ENCODE measurements at places on chromosomes 5 and 9.
A peak's percentile ranks its signal among the peaks of the same experiment; 100 is the strongest.

GRCh38 chr5:172973931-172974330 is 9.6 kb upstream of the ATP6V0E1 start:
- DNase-seq, result no peak

- no peak for DNase-seq
Measured at GRCh38 chr9:137199411-137200121, 975 bp downstream of the TPRN start.

DNA sequence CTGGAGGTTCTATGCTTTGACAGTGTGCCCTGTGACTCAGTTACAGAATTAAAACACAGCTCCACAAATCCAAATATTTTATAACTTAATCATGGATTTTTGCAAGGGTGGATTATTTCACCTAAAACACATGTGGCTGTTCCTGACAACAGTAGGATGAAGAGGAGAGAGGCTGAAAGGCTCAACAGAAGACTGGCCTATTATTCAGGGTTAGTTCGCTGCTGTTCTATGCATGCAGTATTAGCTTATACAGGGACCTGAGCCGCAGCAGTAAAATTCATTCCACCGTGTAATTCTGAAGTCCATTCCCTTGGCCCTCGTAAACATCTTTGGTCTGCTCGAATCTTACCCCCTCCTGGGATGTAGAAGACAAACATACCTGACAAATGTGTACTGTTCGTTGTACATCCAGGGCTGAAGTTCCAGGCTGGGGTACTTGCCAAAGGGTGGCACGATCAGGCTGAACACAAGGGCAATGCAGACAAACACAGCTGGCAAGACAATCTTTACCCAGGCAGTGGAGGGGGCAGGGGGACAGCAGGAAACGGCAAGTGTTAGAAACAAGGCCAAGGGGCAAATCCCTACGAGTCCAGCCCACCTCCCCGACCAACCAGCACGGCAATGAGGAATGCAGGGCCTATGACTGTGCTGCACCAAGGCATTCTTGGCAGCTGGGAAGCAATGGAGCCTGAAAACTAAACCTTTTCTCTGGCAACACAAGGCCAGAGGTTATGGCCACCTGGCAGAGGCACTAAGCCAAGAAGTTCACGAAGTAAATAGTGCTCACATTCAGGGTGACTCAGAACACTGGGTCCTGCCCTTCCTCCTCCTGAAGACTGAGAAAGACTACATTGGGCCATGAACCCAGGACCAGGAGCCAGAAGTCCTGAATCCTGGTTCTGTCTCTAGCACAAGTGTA is 46.8 kb downstream of the NIPSNAP3B start:
- peak; percentile 83 for DNase-seq

- no peak for DNase-seq
Measured at GRCh38 chr5:136455409-136455808, 90.1 kb upstream of the TRPC7 start.

DNA sequence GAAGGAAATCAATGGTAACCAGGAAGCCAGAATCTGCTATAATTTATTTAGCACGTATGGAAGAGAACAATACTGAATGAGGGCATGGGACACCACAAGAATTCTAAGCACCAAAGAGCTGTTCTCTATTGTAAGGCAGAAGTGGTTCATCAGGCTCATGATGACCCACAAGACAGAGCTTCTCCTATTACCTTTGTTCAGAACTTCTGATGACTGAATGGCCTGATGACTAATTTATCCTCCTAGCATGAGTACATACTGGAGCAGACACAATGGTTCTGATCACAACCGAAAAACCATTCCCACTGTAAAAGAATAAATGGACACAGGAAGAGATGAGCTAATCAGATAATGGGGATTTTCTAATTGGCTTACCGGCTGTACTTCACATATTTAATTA is 329.8 kb upstream of the PDE4D start:
- DNase-seq, result no peak

- no peak for DNase-seq
Measured at GRCh38 chr9:20200991-20201431, 412.2 kb upstream of the SLC24A2 start.

DNA sequence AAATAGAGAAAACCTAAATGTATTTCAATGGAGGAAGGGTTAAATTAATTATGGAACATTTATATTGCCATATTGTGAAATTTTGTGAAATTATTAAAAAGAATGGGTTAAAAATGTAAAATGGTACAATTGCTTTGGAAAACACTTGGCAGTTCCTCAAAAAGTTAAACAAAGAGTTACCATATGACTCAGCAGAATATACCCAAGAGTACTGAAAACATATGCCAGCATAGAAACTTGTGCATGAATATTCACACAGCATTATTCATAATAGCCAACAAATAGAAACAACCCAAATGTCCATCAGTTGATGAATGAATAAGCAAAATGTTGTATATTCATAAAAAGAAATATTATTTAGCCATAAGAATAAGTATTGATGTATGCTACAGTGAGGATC is 181.0 kb upstream of the MAST4 start:
- DNase-seq, result no peak

DNA sequence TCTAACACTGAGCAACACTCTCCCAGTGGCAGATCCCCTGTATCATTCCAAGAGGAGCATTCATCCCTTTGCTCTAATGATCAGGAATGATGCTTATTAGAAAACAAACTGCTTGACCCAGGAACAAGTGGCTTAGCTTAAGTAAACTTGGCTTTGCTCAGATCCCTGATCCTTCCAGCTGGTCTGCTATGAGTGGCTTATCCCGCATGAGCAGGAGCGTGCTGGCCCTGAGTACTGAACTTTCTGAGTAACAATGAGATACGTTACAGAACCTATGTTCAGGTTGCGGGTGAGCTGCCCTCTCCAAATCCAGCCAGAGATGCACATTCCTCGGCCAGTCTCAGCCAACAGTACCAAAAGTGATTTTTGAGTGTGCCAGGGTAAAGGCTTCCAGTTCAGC is 29.7 kb downstream of the GABRP start:
- DNase-seq, result no peak

GRCh38 chr9:112180387-112180881 is 5.3 kb upstream of the SUSD1 start:
- no peak for DNase-seq

DNA sequence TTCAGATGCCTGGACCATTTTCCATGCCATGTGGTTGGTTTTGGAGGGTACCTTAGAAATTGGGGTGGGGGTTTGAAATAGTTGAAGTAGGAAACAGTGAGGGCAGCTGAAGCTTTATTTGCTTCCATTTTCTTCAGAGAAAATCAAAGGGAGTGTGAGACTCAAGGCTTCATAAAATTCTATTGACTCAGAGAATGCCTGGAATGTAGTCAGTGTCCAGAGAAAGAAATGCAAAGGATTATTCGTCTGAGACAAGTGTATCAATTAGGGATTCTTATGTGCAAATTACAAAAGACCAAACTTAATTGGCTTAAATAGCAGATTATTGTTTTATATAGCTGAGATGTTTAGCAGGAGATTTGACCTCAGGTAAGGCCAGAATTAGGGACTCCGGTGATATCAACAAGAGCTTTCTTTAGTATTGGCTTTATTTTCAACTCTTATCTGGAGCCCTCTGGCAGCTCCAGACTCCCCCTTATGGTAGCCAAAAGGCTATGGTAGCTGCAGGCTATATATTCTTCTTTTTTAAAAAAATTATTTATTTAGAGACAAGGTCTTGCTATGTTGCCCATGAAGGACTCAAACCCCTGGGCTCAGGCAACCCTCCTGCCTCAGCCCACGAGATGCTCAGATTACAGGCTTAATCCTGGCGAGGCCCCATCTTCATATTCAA is 38.9 kb downstream of the PTTG1 start:
- DNase-seq, result no peak

- no peak for DNase-seq
Measured at GRCh38 chr9:87275047-87275725, 222.5 kb upstream of the DAPK1 start.

GRCh38 chr9:37927132-37927531 is 23.2 kb upstream of the SLC25A51 start:
- peak; percentile 91 for DNase-seq

DNA sequence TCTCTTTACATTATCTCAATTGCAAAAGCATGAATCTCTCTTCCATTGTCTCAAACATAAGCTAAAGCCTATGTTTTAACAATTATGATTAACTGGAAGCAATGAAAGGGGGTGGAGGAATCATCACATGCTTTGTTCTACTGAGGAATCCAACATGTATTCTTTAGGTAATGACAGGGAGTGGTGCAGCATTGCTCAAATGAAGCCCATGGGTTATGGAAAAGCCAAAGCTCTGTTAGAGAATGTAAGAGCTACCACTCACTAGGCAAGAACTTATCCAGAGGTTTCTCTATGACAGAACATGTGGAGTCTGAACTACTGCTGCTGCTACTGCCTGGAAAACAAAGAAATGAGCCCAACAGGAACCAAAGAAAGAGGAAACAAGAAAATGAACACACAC is 28.7 kb downstream of the KIF3A start:
- no peak for DNase-seq

GRCh38 chr5:171757853-171758535 is 27.6 kb upstream of the SMIM23 start:
- DNase-seq, result no peak

- no peak for DNase-seq
Measured at GRCh38 chr5:146273109-146273508, 65.5 kb upstream of the POU4F3 start.

DNA sequence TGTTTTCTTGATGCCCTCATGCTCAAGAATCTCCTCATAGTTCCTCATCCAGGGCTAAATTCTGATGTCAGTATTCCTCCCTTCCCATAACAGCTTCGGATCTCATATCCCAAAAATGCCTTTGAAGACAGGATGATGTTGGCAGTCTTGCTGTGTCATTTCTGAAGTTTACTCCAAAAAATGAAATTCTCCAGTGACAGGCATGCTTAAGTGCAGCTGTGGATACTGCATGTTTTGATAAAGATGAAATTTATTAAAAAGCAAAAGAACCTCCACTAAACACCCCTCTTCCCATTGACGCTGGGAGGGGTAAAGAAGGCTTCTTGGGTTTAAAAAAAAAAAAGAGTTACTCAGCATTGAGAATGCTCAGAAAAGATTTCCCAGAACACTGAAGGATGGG is 43.1 kb downstream of the NDST1 start:
- DNase-seq, result no peak

- DNase-seq, result no peak
Measured at GRCh38 chr5:1264211-1264610, 30.7 kb downstream of the TERT start.

DNA sequence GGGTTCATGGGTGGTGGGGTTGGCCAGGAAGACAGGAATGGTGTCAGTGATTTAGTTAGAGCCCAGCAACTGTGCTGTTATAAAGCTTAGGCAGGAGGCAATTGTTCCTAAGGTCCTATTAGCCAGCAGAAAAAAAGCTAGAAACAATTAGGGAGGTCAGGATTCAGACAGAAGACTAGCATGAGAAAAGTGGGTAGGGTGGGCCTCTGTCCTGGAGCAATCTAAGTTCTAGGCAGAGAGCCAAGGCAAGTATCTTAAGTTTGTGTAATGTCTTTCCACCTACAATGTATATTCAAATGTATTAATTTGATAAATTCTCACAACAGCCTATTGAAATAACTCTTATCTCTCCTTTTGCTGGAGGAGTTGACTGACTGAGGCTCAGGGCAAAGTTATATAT is 6.1 kb upstream of the ZFAND5 start:
- peak; percentile 41 for DNase-seq

DNA sequence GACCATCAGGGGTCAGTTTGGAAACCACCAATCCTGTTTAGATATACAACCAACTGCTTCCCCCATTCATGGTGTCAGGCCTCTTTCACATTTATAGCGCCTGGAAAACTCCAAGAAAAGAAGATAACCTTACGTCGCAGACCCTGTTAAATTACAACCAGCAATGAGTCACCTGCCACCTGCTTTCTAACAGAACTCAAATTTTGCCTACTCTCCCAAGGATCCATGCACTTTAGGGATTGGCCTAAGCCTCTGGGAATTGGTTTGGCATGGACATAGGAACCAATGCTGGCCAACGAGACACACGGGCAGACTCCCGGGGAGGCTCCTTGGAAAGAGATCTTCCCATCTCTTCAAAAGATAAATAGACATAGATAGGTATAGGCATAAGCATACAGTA is 87.0 kb downstream of the FEM1C start:
- DNase-seq, result peak; percentile 22

DNA sequence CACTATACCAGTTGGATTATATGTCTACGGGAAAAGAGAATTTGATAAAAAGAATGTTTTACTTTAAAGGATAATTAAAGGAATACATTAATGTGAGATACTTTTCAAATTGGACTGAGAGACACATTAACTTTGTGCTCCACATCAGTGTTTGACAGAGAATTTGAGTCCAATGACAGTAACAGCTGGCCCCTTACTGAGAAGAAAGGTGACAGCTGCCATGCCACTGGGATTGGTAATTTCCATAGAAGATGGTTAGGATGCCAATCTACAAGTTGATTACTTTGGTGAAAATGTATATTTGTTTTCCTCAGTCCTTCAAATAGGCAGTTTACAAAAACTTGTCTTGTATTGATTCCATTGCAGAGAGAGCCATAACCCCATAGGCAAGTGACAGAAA is 578.4 kb downstream of the SLCO4C1 start:
- DNase-seq, result no peak

DNA sequence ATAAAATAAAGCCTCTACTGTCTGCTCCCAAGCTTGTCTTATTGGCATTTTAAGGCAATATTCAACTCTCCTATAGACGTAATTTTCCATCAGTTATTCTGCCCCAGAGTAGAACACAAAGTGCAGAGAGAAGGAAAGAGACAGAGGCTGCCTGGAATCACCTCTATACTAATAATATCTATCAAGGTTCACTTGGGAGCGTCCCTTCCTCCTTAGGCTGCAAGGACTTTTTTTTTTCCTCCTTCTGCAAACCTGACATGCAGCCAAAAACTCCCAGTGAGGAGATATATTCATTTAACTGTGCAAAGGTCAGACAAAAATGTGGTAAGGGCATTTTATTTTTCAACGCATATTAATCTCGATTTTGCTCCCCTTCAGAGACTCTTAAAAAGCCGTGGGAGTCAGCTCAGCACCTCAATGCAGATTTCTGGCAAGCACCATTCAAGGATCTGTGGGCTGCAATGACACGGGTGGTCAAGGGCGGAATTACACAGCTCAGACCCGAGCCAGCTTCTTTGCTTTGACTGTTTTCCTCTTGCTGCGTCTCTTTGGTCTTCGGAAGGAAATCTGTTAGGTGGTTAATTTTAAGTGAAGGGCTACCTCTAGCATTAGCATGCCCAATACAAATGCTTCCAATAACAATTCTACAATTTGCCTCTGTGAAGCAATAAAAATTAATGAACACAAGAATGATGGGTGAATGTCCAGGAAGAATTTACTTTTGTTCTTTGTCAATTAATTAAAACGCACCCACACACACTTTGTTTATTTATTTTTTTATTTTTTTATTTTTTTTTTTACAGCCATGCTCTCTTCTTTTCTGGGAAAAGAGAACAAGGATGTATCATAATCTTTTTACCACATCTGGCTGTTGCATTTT is 587.7 kb upstream of the GRAMD2B start:
- peak; percentile 65 for DNase-seq

DNA sequence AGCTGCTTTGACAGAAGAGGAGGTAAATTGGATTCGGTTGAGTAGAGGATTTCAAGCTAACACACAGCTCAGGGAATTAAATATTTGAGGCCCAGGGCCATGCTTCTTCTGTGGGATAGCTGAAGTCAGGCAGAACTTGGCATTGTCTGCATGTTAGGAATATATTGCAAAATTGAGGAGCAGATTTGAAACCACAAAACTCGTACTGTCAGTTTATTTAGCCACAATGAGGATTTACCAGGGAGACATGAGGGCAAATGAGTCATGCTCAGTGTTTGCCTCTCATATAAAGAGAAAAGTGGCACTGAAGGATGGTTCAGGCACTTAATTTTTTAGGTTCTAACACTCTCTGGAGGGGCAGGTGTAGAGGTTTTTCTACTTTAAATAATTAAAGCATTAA is 83.0 kb upstream of the PRLR start:
- no peak for DNase-seq

Data from NCI-H69 (cell line).